ENCODE measurements at places on chromosomes 12 and 14.
A peak's percentile ranks its signal among the peaks of the same experiment; 100 is the strongest.

DNA sequence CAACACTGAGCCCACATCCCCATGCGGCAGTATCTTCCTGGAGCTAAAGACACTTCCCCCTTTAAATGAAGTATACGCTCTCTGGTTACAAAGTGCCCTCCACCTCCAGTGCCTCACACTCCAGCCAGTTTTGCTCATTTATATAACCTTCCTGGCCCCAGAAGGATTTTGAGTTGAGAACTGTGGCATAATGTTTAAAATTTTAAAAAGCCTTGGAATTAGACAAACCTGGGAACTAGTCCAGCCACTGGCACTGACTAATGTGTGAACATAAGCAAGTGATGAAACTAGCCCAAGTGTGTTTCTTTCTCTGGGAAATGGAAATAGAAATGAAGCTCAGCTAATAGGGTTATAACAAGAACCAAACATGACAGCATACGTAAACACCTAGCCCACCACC, 723.7 kb upstream of the USP15 start:
- no peak for DNase-seq

DNA sequence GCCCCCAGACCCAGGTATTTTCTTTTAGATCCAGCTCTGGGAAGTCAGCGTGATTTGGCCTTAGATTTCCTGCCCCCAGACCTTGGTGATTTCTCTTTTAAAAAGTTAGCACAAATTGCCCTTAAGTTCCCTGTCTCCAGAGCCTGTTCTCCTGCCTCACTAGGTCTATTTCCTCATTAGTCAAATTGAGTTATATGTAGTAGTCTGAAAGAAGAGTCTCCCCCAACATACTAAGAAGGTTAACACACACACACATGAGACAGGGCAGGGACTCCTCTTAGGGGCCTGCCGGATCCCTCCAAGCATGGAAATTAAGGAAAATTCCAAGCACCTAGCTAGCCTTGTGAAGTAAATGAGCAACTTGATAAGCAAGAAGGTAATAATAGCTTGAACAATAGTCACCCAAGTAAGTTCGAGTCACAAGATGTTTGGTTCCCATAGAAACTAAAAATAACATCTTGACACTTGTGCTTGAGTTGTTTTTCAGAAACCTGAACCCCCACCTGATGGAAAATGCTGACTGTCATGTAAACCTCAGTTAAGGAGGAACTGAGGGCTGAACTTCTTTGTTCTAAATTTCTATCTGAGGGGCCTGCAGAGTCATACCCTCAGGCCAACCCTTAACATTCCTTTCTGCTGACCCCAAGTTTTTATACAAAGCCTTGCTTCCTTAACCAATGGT, 51.6 kb downstream of the CAND1 start:
- no peak for DNase-seq

GRCh38 chr12:125890366-125890905, 825.2 kb downstream of the AACS start:
- no peak for DNase-seq

GRCh38 chr12:105477873-105478272, 147.4 kb downstream of the C12orf75 start:
- DNase-seq, result no peak

- DNase-seq, result peak; percentile 72
Measured at GRCh38 chr14:61609884-61610283, 85.4 kb upstream of the HIF1A start.

DNA sequence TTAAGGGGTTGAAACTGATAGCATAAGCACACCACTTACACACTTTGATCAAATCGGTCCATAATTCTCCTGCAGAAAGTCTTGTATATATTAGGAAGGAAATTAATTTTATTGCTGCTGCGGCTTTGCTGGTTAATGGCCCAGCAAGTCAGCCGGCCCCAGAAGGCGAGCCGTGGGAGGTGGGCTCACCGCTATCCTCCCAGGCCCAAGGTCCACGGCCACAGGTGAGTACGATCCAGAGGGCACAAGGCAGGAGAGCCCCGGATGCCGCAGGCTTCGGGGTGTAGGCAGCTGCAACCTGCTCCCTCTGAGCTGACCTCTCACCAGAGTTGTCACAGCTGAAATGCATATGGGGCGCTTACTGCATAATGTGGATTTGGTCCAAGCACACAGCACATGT, 165.7 kb downstream of the TBX5 start:
- DNase-seq, result no peak

DNA sequence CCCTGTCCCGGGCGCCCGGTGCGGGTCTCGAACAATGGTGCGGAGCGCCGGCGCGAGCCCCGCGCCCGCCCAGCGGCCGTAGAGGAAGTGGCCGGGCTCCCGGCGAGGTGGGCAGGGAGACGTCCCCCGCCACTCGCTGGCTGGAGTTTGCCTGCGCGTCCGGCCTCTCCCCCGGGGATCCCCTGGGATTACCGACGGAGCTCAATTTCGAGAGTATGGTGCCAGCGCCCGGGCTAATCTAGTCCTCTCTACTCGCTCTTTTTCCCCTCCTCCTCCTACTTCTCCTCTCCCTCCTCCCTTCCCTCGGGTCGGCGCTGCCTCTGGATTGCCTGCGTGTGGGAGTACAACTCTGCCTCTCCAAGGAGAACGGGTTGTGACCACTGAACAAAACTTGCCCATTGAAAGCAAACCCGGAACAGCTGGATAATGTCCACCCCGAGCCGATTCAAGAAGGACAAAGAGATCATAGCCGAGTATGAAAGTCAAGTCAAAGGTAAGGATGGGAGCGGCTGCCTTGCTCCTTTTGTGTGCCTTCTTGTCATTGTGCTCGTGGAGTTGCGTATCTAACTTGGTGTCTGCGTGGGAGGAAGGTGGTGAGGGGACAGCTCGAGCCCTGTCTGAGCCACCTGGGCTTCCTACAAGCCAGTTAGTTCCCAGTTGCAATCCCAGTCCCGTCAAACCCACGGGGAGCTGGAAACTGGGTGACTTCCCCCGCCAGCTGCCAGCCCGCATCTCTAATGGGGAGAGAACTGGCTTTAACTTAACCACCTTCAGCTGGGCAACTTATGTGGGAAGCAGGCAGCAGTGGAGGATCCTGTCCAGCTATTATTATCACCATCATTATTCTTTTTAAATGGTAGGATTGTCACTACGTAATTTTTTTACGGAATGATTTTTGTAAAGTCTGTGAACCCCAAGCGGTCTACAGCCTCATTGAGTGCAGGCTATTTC, at the start of gene SRGAP1:
Gene SRGAP1 (plus strand): TSS at position 310 of the 951 bp plus-strand sequence. CDS start 117 bp downstream, at position 427.
- DNase-seq, result peak; percentile 78

GRCh38 chr14:96069421-96069820, 30.3 kb downstream of the C14orf132 start:
- DNase-seq, result no peak

- DNase-seq, result no peak
Measured at GRCh38 chr14:43481864-43482263, 1025.2 kb downstream of the FSCB start.

GRCh38 chr12:51717326-51717925, 126.4 kb downstream of the SCN8A start:
- DNase-seq, result no peak

GRCh38 chr12:49568442-49569162, 660 bp upstream of the MCRS1 start:
- no peak for DNase-seq

DNA sequence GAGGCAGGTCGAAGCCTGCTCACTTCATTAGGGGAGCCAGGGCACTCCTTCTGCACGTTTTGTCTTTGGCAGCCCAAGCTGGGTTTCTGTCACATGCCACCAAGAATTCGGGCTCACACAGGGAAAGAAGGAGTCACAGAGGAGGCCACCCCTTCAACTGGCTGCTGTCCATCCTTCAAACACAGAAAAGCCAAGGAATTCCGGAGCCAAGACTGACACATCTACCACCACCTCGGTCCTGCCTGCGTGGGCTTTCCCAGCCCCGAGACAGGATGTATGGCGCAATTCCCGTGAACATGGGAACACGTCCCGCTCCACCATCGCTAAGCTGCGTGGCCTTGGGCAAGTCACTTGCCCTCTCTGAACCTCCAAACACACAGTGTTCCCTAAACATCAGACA, 70.4 kb downstream of the NCOR2 start:
- peak; percentile 59 for DNase-seq

GRCh38 chr12:50249464-50250182, 33.7 kb downstream of the LIMA1 start:
- no peak for DNase-seq

DNA sequence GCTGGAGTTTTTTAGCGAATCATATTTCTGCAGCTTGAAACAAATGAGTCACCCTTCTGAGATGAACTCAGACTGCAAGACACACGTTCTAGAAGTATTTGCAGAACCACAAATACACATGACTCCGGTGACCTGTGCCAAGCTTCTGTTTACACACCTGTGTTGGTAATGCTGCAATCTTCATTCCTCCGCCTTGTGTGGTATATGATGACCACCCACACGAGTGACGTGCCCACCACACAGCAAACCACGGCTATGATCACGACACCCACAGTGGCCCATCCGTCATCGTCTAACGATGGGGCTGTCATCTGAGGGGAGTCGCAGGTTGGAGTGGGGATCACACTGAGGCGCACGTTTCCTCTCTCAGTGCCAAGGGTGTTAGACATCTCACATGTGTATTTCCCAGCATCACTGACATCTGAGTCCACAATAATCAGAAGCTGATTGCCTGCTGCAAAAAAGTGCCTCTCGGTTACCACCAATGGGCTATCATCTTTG, 43.0 kb downstream of the LRIG3 start:
- peak; percentile 99 for DNase-seq

DNA sequence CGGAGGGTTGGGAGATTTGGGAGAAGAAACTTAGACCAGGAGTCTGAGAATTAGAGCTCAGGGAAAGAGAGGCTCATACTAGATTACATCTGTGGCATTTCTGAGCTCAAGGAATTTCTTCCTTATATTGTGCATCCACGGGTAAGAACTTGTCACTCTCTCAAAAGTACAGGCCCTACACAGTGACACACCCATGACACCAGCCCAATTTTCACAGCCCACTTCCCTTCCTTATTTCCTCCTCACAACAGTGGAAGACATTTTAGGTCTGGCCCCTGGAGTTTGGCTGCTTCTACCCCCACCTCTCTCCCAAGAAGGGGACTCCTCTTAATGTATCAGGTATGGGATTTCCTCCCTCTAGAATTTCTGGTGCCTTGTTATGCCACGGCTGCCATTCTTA, 9.2 kb upstream of the ZNF385A start:
- no peak for DNase-seq

DNA sequence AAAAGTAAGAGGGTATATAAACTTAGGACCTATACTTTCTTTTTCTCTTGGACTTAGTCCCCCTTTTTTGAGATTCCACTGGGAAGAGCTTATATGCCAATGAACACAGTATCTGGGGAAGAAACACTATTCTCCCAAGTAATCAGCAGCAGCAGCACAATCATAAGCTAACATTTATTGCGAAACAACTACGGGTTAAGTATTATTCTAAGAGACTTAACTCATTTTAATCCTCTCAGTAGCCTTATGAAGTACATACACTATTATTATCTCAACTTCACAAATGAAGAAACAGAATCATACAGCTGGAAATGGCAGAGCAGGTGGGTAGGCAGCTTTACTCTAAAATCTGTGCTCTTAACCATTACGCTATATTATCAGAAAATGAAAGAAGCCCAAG, 27.9 kb downstream of the BAZ2A start:
- no peak for DNase-seq

DNA sequence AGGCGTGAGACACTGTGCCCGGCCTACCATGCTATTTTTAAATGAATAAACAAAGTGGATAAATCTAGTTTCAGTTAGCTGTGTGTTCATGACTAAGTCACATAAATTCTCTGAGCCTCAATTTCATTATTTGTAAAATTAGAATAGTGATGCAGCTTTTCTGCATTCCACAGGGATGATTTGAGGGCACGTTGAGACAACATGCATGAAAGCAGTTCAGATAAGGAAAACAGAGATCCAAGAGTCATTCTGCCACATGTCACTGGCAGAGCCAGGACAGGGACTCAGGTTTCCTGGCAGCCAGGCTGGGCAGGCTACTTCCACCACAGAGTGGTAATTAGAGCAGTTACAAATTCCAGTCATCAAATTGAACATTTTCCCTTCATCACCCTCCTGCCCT, 2.9 kb upstream of the PPP4R4 start:
- no peak for DNase-seq

GRCh38 chr12:48512855-48513254, 12.6 kb upstream of the OR8S1 start:
- no peak for DNase-seq

- DNase-seq, result peak; percentile 67
Measured at GRCh38 chr14:105281371-105282097, 19.3 kb downstream of the BRF1 start.

DNA sequence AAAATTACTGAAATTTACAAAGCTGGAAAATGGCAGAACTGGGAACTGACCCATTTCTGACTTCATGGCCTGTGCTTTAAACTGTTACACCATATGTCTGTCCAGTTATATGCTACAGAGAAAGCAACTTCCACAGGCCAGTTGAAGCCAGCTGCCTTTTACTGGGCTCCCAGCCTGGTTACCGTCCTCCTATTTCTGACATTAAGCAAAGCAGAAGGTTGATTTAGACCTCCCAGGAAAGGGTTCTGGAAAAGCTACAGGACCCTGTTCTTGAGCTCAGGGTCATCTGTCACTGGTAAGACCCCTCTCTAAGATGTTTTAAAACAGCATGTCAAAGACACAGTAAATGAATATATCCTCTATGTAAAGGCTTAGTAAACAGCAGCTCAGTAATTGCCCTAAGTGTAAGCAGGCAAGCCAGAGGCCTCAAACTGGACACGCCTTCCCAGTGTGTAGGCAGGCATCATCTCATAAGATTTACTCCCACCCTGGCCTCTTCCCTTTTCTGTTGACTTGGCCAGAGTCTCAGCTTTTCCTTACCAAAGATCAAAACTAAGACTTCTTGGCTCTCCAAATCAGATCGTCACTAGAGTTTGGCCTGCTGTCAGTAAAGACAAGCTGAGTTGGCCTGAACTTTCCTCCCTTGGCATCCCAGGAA, 55.4 kb upstream of the RNU6-8 start:
- DNase-seq, result no peak

- no peak for DNase-seq
Measured at GRCh38 chr12:82047446-82047845, 288.3 kb upstream of the PPFIA2 start.

Data from fibroblast of upper back skin (primary cell).